ENCODE measurements at places on chromosomes 1 and 21. TPM values are rescaled to one million over a fixed set of nuclear protein-coding genes. Genes with fewer than 3 reads are reported as not detected.

DNA sequence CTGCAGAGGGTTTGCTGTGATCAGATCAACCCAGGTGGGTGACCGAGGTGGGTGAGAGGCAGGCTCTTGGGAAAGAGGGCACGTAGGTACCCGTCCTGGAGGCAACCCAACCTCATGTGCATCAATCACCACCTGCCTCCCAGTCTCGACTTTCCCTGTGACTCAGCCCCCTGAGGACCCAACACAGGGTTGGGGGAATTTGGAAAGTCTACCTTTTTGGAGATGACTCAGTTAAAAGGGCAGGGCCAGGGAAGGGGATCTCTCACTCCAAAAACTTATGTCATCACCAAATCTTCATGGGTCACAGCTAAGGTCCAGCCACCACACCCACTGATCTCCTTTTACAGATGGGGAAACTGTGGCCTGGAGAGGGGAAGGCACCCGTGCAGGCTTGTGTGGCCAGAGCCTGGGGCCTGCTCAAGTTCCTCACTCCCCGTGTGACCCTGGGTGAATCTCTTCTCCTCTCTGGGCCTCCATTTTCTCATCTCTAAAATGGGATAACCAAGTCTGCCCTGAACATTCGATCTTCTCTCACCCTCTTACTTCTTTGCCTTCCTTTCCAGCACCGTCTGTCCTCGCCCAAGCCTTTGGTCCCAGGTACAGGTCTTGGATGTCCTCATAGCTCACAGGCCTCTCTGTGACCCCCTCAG, 34.6 kb upstream of the WNT4 start:
- H3K27ac ChIP-seq: no peak overlapping the region
- H3K4me1 ChIP-seq: no peaks in the 10 kb centered on the region
- H3K27me3 ChIP-seq: peaks cover 30% of the 10 kb centered on the region
- no peak for DNase-seq

OLFM3 gene
- not detected for total RNA-seq

- peak; percentile 35 for DNase-seq
- no peak overlapping the region for H3K27ac ChIP-seq
- H3K27me3 ChIP-seq: no peaks in the 10 kb centered on the region
- H3K36me3 ChIP-seq: no peaks in the 10 kb centered on the region
- no peak overlapping the region for H3K4me3 ChIP-seq
These were observed 71.0 kb downstream of the EBNA1BP2 start for GRCh38 chr1:43101061-43101460.

DNA sequence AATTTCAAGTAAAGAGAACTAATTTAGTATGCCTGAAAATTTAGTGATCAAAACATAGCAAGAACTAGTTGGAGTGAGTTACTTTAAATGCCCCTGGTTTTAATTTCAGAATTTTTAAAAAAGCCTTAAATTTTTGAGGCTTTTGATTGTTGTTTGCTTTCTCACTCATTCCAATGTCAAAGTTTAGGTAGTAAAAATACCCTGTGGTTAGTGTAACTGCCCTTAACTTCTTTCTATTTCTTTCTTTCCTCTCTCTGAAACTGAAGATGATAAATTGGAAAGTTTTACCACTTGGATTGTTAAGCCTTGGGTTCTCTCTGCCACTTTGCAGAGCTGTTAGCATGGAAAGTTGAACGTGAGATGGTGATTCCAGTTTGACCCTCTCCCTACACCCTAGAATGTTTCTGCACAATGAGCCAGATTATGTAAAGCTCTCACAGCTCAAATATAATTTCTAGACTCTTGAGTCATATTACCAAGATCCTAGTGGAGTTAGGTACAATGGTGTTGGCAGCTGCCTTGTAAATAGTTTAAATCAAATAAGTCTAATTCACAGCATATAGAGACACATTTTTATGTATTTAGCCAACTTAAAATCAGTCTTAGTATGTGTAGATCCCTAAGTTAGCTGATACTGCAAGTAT, 192.4 kb upstream of the SGIP1 start:
- H3K27ac ChIP-seq: no peak overlapping the region
- H3K27me3 ChIP-seq: no peaks in the 10 kb centered on the region
- no peaks in the 10 kb centered on the region for H3K36me3 ChIP-seq
- DNase-seq: no peak
- no peaks in the 10 kb centered on the region for H3K4me1 ChIP-seq

MAP10 gene
- 4.3 TPM for total RNA-seq

GRCh38 chr21:16476056-16476825, 746.5 kb downstream of the USP25 start:
- H3K27ac ChIP-seq: no peak overlapping the region
- no peaks in the 10 kb centered on the region for H3K36me3 ChIP-seq
- H3K27me3 ChIP-seq: no peaks in the 10 kb centered on the region
- no peak for DNase-seq
- H3K4me3 ChIP-seq: no peak overlapping the region

DNA sequence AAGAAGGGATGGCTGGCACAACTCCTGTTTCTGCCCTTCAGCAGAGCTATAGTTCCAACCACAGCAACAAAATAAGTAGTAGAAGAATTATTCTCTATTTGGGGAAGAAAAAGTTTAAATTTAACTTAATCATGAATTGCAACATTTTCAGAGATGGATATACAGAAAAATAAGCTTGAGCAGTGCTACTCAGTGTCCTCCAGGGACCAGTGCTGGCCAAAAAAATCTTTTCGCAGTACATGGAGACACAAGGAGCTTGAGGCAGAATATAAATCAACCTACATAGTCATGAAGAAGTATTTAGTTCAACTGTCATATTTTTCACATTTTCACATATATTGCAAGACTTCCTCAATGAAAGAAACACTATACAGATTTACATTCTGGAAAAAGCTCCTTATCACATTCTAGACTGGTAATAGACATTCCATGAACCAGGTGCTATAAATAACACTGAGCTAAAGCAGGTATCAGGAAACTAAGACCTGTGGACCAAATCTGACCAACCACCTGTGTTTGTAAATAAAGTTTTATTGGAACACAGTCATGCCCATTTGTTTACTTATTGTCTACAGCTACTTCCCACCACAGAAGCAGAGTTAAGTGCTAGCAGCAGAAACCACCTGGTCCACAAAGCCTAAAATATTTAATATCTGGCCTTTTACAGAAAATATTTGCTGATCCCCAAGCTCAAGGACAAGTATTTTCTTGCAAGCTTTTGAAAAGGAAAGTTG, 101.9 kb downstream of the RGS21 start:
- no peaks in the 10 kb centered on the region for H3K27me3 ChIP-seq
- no peak for DNase-seq
- no peaks in the 10 kb centered on the region for H3K4me1 ChIP-seq
- H3K4me3 ChIP-seq: no peak overlapping the region
- no peak overlapping the region for H3K27ac ChIP-seq
- H3K36me3 ChIP-seq: no peaks in the 10 kb centered on the region

DNA sequence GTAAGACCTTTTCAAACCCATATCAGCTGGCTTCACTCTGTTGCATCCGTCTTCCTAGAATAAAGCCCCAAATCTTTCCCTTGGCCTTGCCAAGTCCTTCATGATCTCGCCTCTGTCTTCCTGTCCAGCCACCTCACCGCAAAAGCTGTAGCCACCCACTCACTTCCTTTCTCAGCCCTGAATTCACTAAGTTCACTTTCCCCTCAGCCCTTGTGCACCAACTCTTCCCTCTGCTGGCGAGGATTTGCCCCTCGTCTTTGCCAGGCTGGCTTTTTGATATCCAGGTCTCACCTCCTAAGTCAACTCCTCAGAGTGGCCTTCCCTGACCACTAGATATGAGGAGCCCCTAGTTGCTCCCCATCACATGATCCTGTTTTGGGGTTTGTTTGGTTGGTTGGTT, 3.9 kb upstream of the COL16A1 start:
- H3K4me3 ChIP-seq: no peak overlapping the region
- no peaks in the 10 kb centered on the region for H3K36me3 ChIP-seq
- DNase-seq: peak; percentile 43
- peaks cover 46% of the 10 kb centered on the region for H3K4me1 ChIP-seq
- H3K27me3 ChIP-seq: peaks cover 7% of the 10 kb centered on the region

TNFRSF9 gene
- total RNA-seq: 0.07 TPM

DNA sequence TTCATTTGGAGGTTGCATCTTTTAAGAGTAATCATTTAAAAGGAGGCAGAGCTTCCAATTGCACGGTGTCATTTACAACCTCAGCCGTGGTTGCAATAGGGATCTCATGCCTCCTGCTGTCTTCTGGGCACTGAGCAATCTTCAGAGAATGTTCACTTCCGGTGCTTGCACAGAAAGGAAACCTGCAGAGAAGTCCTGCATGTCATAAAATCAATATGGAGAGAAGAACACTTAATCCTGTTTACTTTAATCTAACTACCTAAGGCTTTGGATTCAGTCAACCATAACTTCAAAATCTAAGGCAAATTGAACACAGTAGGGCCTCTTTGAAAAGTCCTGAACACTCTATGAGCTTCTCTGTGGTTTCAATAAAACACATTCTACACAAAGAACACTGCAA, 11.3 kb upstream of the MAP10 start:
- H3K4me3 ChIP-seq: no peak overlapping the region
- H3K4me1 ChIP-seq: peaks cover 6% of the 10 kb centered on the region
- H3K27me3 ChIP-seq: no peaks in the 10 kb centered on the region
- no peak for DNase-seq
- no peaks in the 10 kb centered on the region for H3K36me3 ChIP-seq
- no peak overlapping the region for H3K27ac ChIP-seq

PKP1 gene
- total RNA-seq: 0.09 TPM

All from heart right ventricle (tissue), 16 donors.